ENCODE measurements at places on chromosomes 4 and X. TPM values are rescaled to one million over a fixed set of nuclear protein-coding genes. Genes with fewer than 3 reads are reported as not detected.

GRCh38 chr4:114017120-114017917 is 37.9 kb upstream of the ARSJ start:
- DNase-seq: no peak

The TET2 gene
- 28.0 TPM for total RNA-seq

DNA sequence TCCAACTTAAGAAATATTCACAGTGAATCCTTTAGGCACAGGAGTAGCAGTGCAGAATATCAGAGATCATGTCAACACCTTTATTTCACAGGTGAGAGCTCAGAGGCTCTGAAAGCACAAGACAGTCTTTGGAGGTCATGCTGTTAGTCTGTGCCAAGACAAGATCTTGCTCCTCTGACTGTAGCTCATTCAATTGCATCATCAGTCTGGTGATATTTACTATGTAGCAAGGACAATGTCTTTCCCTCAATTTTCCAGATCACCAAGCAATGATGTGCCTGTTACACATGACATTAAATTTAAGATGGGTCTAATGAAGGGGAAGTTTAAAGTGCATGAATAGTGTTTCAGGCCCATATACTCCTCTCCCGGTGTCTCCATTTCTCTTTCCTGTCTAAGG is 277.5 kb downstream of the IL15 start:
- DNase-seq: no peak

GRCh38 chrX:39950018-39950688 is 147.6 kb downstream of the BCOR start:
- DNase-seq: no peak

The SH3RF1 gene
- total RNA-seq: 1.1 TPM

The PLA2G12A gene
- 16.8 TPM for total RNA-seq

DNA sequence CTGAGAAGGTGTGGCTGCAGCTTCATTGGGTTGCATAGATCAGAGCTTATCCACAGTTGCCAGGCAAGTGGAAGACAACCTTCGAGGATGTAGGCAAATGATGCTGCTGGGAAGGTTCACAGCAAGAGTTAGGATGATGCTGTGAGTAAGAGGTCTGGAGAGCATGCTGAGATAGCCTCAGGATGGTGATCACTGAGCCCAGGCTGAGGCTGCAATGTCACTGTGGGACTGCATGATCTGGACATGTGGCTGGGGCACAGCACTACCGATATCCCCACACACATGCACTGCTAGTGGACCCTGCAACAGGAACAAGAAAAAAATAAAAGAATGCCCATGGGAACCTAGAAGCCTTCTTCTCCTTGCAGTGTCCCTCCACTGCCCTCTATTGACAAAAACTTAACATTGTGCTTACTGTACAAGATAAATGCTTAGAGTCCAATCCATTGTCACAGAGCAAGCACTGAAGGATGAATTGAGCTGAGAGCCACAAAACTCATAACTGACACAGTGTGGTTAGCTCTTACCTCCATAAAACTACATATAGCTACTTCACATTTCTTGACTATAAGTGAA is 105.6 kb downstream of the CNKSR2 start:
- DNase-seq: peak; percentile 14

The MTNR1A gene
- not detected for total RNA-seq

The PNMA6A gene
- 1.8 TPM for total RNA-seq

DNA sequence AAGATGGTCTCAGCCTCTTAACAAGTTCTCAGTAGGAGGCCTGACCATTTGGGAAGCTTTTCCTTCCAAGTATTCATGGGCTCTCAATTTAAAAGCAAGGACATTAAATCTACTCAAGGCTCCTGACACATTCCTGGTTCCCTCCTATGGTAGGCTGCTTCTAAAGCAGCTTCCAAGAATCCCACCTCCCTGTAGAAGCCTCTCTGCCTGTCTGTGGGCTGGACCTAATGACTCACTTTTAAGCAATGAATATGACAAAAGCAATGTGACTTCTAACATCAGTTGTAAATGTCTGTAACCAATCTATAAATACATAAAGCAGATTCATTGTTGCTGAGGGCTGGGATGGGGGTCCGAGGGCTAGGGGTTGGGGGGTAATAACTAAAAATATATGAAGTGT is 99.5 kb upstream of the FAM9B start:
- no peak for DNase-seq

GRCh38 chrX:1623691-1624090 is 8.8 kb downstream of the ASMT start:
- no peak for DNase-seq

The SSX2B gene
- not detected for total RNA-seq

The PAGE2 gene
- total RNA-seq: not detected

DNA sequence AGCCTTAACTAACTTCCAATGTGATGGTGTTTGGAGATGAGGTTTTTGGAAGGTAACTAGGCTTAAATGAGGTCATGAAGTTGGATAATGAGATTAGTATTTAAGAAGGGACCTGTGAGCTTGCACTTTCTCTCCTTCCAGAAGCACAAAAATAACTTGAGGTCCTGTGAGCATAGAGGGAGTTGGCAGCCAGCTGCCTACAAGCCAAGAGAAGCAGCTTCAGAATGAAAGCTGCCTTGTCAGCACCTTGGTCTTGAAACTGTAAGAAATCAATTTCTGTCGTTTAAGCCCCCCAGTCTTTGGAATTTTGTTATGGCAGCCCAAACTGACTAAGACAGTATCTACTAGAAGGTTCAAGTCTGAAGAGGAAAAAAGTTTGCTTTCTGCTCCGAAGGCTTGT is 280.2 kb upstream of the GALNTL6 start:
- DNase-seq: no peak

DNA sequence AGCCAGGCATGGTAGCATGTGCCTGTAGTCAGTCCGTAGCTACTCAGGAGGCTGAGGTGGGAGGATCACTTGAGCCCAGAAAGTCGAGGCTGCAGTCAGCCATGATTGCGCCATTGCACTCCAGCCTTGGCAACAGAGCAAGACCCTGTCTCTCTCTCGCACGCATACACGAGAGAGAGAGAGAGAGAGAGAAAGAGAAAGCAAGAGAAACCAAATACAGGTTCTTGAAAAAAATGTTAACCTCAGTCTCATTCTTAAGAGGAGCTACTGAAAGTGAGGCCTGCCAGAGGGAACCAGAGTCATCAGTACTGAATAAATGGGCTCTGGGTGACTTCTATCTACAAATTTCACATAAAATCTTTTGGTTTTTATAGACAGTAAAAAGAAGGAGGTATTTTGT is 42.9 kb downstream of the KIAA0232 start:
- no peak for DNase-seq

DNA sequence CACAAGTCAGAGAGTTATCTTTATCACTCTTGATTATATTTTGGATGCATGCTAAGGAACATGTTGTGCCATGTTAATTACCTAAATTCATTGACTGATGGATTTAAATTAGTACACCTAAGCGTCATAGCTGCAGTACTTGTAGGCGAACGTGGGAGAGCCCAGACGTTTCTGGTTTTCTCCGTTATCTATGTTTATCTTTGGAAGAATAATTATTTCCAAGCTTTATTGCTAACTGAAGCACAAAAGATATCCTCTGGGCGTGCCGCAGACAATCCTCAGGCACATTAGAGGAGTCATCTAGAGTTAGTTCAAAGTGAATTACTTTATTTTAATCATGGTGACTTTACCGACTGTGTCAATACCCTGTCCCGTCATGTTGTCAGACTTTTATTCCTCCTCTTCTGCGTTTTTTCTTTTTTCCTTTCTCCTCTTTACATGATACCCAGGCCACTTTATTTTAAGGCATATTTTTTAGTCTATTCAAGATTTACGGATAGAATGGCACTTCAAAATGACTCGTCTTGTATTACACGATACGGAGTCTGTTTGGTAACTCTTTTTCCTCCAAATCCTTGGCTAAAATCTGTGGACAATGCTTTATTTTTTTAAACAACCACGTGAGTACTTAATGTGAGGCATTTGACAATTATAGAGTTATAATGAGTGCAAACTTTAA is 632.0 kb upstream of the TENM3 start:
- DNase-seq: no peak

DNA sequence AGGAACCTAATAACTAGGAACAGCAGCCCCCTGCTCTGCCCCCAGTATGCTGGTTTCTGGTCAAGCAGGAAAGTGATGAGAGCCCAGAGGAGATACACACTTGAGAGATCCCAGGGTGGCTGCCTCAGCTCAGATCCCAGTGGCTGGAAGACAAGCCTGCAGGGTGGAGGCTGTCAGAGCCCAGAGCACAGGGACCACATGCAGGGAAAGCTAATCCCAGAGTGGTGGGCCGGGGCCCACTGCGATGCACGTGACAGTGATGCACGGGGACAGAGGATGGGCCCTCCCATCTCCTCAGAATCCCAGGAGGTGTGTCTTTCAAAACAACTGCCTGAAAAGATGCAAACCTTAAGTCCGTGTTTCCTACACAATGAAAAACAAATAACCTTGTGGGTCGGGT is 29.1 kb upstream of the CRMP1 start:
- DNase-seq: no peak

- DNase-seq: no peak
These were observed 38.7 kb downstream of the GAK start for GRCh38 chr4:893276-893994.

DNA sequence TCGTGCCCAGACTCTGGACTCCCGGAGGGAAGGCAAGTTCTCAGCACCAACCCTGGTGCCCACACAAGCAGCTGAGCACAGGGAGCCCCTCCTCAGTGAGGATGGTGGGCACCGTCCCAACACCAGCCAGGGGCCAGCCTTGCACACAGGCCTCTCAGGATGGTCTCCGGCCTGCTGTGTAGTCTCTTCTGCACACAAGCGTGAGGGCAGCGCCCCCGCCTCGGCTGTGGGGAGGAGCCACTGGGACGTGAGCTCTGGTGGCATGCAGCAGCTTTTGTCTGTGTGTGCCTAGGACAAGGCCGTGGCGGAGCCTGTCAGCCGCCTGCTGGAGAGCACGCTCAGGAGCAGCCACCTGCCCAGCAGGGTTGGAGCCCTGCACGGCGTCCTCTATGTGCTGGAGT is 16.1 kb upstream of the MSANTD1 start:
- DNase-seq: no peak

The NSDHL gene
- 21.8 TPM for total RNA-seq

The MFAP3L gene
- total RNA-seq: 3.0 TPM

- no peak for DNase-seq
These were observed 167.8 kb upstream of the LDB2 start for GRCh38 chr4:17066236-17066635.

- no peak for DNase-seq
These were observed 456.1 kb downstream of the GRXCR1 start for GRCh38 chr4:43348591-43348990.

GRCh38 chr4:54498661-54499111 is 159.1 kb upstream of the KIT start:
- no peak for DNase-seq

The PCDH19 gene
- total RNA-seq: not detected

- DNase-seq: no peak
These were observed 319.6 kb upstream of the BMP3 start for GRCh38 chr4:80710748-80711451.
